Osteocyte (in vitro differentiated cells): ENCODE measurements at places on chromosomes 2 and 18. TPM values are rescaled to one million over a fixed set of nuclear protein-coding genes. Genes with fewer than 3 reads are reported as not detected.

Gene SGPP2
- total RNA-seq: not detected in 2 replicates

DNA sequence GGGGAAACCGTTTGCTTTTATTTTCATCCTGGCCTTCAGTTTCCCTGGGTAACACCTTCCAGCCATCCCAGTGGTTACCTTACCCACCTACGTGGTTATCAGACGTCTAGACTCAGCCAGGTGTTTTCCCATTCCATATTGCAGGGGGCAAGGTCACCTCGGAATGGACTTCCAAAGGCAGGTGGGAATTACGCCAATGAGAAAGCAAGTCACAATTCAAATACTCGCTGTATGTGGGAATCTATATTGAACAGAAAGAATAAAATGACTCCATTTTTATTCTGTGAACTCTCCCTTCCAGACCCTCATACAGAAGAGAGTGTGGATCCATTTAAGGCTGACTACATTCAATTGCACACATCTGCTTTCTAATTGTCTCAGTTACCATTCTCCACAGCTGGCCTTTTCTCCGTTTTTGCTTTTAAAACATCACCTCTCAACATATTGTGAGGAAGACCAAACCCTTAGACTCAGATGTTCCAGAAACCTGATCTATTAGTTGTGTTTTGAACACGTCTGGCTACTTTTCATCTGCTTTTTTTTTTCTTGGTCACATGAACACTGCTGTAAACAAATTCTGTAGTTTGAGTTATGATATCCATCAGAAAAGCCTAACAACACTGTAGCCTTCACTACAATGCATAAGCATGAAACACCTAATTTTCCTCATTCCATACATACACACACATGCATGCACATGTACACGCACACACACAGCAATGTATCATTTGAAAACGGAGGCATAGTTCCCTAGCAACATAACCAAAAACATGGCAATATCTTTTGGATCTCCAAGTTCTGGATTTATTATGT, 59.8 kb downstream of the BCL2 start:
- H3K36me3 ChIP-seq: no peaks in the 10 kb centered on the region
- H3K4me1 ChIP-seq: no peaks in the 10 kb centered on the region
- DNase-seq: no peak

DNA sequence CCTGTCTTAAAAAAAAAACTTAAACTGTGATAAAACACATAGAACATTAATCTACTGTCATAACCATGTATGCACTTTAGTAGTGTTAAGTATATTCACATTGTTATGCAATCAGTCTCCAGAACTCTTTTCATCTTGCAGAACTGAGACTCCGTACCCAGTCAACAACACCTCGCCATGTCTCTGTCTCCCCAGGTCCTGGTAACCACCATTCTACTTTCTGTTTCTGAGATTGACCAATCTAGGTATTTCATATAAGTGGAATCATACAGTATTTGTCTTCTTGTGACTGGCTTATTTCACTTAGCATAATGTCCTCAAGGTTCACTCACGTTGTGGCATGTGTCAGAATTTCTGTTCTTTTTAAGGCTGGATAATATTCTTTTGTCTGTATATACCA, 290.8 kb upstream of the CXCR4 start:
- DNase-seq: no peak
- no peaks in the 10 kb centered on the region for H3K36me3 ChIP-seq
- no peak overlapping the region for H3K27ac ChIP-seq
- no peak overlapping the region for H3K4me3 ChIP-seq

DNA sequence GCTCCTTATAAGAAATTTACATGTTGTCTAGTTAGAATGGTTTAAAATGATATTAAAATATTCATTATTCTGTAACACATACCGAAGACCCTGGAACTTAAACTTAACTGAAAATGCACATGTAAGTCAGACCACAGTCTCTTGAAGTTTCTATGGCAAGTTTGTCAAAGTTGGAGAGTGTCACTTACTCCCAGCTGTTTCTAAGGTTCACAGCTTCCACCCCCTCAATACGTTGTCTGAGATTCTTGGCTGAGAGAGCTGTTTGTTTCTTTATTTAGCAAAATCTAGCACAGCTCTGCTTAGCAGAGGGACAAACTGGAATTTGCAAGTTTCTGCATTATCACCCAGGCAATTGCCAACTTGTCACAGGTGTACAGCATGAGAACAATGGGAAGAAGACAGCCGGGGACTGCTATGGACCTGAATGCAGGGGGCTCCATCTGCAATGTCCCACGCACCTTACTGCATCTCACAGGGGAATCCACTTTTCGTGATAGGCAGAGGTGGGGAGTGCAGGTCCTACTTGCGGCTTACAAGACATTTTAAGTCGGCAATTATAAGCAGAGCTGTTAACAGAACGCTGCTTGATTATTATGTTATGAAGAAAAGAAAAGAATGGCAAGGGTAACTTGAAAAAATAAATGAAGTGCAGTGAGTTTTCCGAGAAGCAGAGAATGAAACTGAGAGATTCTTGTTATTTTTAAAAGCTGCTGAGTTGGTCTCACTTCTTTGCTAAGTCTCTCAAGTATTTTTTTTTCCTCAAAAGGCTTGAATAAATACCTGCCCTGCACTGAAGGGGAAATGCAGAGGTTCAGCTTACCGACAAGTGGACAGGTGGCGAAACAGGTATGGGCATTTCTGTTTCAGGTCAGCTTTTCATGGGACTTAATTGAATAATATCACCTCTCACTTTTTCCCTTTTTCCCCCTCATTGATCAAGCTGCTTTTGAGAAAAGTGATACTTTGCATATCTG, 1072.1 kb upstream of the FANCL start:
- H3K36me3 ChIP-seq: no peaks in the 10 kb centered on the region
- H3K27ac ChIP-seq: no peak overlapping the region
- H3K4me1 ChIP-seq: no peaks in the 10 kb centered on the region
- H3K27me3 ChIP-seq: peaks cover 8% of the 10 kb centered on the region

- DNase-seq: no peak
- no peaks in the 10 kb centered on the region for H3K27me3 ChIP-seq
- H3K36me3 ChIP-seq: peaks cover 4% of the 10 kb centered on the region
- H3K4me3 ChIP-seq: no peak overlapping the region
- H3K4me1 ChIP-seq: peaks cover 8% of the 10 kb centered on the region
- no peak overlapping the region for H3K27ac ChIP-seq
Observed at GRCh38 chr18:24204904-24205303, 66.0 kb downstream of the CABYR start.

DNA sequence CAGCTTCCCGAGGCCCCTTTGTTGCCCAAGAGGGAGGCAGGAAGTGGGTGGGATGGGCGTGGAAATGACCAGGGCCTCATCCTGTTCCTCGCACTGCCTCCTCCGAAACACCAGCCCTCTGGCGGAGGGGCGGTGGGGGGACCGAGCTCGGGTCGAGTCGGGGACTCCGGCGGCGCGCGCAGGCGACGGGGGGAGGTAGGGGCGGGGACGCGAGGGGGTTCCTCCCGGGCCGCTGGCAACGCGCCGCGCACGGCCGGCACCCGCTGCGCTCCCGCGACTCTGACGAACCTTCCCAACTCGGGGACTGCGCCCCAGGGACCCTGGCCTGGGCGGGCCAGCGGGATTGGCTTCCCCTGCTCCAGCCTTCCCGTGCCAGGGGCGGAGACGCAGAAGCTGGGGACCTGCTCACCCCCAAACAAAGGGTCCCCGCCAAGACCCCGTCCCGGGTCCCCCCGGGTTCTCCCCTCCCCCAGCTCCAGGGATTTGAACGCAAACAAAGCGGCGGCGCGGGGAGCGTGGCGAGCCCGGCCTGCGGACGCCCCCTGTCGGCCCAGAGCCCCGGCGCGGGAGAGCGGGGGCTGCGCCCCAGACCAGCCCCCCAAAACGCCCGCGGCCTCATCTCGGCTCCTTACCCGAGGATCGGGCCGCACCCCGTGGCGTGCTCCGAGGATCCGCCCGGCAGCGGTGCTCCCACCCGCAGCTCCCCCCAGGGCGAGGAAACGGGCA, 1.2 kb downstream of the SEMA4C start:
- peaks cover 25% of the 10 kb centered on the region for H3K4me1 ChIP-seq
- peaks cover 10% of the 10 kb centered on the region for H3K36me3 ChIP-seq
- peak overlapping the region; percentile 90 for H3K27ac ChIP-seq
- H3K4me3 ChIP-seq: peak overlapping the region; percentile 86
